ENCODE measurements at places on chromosomes 3 and 15. TPM values are rescaled to one million over a fixed set of nuclear protein-coding genes. Genes with fewer than 3 reads are reported as not detected.

DNA sequence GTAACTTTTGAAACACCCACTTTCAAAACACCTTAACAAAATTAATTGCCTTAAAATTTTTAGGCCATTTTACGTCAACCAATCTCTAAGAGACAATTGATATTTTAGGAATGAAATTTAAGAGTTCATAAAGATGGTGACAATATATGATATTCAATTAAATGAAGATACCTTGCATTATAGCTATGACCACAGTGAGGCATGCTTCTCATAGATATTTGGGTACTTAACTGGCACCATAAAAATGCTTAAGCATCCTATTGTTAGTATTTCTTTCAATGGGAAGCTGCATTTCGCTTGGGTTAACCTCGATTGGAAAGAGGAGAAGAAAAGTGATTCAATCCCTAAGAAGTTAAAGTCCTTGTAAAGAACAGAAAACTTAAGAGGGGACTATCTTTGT is 209.0 kb downstream of the GAP43 start:
- no peak for DNase-seq

DNA sequence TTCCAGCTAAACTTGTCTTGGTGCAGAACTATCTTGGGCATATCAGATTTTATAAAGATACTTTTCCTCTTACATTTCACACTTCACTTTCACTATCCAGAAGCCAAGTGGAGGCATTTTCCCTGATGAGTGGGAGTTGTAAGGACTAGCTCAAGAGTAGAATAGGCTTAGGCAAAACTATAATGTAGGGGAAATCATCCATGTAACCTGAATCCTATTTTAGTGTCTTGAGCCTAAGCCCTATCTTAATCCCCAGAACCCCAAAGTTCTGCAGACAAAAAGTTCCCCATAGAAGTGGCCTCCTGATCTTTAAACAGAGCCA is 42.2 kb upstream of the CD47 start:
- no peak for DNase-seq

DNA sequence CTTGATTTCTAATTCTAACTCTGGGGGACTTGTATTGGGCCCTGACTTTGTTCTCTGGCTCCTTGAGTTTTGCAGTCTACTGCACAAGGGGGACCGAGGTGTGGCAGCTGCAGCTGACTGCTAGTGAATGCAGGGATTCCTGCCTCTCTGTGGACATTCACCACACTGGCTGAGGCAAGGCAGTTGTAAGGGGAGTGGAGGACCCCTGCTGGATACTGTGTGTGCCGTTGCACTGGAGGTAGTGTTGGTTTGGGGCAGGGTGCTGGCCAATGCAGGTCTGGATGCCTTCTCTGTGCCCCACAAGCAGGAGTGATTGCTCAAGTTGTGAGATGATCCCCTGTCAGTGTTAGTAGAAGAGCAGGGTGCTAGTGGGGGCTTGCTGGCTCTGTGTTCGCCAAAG is 626.1 kb downstream of the SQOR start:
- DNase-seq, result no peak

DNA sequence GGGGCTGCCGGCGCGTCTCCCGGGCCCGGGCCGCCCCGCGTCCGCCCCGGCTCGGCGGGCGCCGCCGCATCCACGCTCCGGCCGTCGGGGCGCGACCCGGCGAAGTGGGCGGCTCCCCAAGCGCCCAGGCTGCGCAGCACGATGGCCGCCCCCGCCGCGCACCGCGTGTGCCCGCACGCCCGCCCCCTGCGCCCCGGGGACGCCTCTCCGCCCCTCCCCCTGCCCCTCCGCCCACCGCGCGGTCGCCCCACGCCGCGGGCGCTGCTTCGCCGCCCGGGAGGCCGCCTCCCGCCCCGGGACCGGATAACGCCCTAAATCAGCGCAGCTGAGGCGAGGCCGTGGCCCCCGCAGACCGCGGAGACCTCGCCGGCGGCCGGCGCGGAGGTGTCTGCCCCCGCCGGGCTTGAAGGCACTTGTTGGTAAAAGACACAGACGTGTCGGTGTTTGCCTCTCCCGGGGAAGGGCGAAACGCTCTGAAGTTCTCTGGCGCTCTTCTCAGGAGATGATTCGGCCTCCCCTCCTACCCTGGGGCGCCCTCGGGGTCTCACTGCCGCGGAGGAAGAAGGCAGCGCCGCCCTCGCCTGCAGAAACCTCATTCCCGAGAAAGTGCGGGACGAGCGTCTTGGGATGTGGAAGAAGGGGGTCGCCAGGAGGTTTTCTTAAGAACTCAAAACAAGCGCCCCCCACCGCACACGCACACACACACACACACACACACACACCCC is at the start of gene BNC1:
TSS of gene BNC1 (minus strand) at position 106 of the 725 bp plus-strand sequence. CDS start at position 70, 36 bp downstream.
- DNase-seq, result no peak

- DNase-seq, result no peak
Observed at GRCh38 chr3:171374260-171374659, 85.9 kb downstream of the TNIK start.

The CCR4 gene
- total RNA-seq, result 137 TPM

- DNase-seq, result peak; percentile 22
Observed at GRCh38 chr15:49145651-49146609, 9.5 kb downstream of the COPS2 start.

DNA sequence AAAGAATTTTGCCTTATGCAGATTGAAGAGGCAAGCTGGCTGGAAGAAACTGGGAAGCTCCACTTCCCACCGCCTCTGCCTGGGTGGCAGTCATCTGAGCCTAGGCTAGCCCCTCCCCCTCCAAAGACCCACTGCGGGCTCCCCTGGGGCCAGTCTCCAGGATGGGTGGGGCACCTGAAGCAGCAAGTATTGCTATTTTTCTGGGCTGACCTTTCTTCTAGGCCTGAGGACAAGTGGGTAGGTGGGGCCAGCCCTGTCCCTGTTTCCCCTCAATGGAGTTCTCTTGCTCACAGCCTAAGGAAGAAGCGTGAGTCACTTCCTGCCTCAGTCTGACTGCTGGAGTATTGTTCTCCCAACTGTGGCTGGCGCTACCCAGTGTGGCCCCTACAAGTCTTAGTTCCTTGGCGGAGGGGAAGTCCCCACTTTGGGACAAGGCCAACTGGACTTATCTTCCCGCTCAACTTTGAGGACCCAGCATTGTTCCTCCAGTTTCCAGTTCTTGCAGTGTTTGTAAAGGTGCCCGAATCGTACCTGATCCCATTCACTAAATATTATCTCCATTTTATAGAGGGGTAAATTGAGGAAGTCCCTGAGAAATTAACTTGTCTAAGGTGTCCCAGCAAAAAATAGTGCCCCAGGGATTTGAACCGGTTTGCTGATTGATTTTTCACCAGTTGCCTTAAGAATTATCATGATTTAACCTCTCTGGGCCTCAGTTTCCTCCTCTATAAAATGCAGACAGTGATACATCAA is 1.4 kb downstream of the FURIN start:
- DNase-seq, result peak; percentile 81

DNA sequence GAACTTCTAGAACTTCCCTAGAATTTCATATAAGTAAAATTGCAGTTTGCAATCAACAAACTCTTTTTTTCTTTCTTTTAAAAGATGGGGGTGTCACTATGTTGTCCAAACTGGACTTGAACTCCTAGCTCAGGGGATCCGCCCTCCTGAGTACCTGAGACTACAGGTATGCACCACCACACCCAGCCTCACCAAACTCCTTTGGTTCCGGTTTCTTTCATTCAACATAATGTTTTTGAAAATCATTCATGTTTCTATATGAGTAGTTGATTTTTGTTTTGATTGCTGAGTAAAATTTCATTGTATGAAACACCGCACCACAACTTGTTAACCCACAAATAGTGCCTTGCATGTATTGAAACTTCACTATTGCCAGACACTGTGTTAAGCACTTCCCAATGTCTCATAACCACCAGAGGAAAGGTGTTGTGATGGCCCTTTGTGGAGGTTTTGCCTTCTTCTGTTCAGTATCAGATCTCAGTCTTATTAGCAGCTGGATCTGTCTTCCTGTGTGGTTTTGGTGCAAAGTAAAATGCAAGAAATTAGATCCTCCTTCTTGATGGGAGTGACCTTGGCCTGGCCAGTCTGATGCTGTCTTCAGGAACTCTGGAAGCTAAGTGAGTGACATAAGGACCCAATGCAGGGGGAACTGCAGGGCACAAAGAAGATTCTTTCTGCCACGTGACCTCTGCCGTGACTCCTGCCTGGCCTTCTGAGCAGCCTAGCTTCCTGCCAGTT is 78.8 kb upstream of the UBE2E1 start:
- DNase-seq, result peak; percentile 24

The DPPA2 gene
- total RNA-seq, result not detected

- no peak for DNase-seq
Observed at GRCh38 chr15:69076756-69077155, 62.3 kb downstream of the NOX5 start.

DNA sequence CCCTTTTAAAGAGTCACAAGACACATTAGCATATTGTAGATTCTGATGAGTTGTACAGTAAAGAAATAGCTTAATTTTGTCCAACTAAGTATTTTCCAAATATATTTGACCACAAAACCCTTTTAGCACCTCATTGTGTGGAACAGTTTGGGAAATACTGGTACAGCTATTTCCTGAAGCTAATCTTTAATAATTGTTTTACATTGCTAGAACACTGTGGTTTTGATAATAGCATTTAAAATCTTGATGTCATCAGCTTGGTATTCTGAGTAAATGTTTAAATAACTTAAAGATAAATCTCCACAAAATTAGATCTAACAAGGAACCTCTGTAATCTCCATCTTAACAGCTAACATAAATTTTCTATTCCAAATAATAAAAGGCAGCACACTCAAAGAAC is 140.0 kb upstream of the MLF1 start:
- DNase-seq, result no peak

- DNase-seq, result no peak
Observed at GRCh38 chr3:100113723-100114412, 433 bp downstream of the FILIP1L start.

- DNase-seq, result no peak
Observed at GRCh38 chr3:124915254-124915653, 19.3 kb downstream of the MUC13 start.

DNA sequence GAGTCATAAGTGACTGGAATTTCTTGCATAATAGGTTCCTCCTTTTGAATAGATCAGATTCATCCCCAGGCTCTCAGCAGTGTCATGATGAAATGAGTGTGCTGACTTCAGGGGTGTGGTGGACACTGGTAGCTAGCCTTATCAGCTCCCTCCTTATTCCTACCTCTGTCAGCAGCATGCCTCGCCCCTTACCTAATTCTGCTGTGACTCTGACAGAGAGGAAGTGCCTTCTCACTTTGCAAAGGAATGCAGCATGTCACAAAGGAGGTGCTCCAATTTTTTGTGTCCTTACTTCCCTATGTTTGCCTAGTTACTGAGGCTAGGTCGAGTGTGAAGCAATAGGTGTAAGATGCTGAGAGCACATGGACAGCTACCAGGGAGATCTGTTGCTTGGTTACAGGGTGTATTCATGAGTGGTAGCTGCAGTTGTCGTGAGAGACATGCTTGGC is 90.6 kb downstream of the TNFAIP8L3 start:
- DNase-seq, result no peak

The EXOSC7 gene
- 62.2 TPM for total RNA-seq

The PSMD6 gene
- 109 TPM for total RNA-seq

GRCh38 chr3:59772416-59773408 is 722.9 kb upstream of the CFAP20DC start:
- DNase-seq, result peak; percentile 62

DNA sequence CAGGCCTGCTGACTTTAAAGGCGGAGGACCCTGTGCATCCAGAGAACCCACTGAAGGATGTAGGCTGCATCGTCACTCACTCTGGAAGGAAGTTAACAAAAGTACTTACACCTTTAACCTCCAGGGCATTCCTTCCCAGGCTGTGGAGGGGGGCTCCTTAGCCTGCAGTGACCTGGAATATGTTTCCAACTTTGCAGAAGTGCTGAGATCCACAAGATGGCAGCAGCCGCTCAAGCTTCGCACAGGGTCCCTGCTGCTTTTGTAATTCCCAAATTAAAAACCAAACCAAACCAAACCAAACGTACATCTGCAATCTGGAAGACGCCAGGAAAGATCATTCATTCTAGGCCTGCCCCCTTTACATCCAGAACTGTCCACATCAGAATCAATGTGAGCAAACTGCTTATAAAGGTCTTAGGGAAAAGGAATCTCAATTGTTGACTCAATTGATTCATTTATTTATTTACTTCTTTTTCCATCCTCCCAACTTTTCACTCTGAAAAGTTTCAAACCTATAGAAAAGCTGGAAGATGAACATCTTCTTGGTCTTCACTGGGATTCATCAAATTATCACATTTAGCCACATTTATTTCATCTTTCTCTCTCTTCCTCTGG is 70.5 kb upstream of the KLHL25 start:
- peak; percentile 29 for DNase-seq

DNA sequence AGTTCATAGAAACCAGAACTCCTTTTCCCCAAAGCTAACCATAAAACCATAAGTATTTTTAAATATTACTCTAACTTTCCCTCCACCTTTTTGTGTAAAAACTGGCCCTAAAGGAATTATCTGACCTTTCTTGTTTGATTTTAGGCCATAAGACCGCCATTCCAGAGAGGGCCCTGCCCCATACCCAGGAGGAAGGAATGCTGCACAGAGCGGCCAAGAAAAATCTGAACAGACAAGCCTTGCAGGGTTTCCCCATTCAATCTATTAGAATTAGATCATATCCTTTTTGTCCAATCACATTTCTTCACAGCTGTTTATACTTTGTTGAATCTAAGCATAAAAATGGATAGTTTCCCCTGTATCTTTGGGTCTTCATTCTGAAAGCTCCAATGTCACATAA is 97.1 kb downstream of the B3GALNT1 start:
- no peak for DNase-seq

The FANCD2OS gene
- total RNA-seq, result not detected

The NR2E3 gene
- not detected for total RNA-seq

DNA sequence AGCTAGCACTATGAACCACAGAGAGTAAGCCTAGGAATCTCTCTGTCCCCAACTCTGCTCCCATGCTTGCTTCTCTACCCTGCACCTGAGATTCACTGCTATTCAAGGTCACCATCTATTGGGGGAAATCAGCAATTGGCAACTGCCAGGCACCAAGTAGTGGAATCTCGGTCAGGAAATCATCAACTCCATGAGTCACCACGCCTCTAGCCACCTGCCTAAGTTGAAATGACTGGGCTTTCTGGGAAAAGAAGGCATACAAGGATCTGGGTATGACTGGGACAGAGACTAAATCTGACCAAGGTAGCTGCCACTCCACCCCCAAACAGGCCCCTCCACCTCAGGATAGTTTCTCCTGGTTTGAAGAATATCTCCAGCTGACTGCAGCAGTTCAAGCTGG is 464.1 kb upstream of the CBLB start:
- DNase-seq, result peak; percentile 86

DNA sequence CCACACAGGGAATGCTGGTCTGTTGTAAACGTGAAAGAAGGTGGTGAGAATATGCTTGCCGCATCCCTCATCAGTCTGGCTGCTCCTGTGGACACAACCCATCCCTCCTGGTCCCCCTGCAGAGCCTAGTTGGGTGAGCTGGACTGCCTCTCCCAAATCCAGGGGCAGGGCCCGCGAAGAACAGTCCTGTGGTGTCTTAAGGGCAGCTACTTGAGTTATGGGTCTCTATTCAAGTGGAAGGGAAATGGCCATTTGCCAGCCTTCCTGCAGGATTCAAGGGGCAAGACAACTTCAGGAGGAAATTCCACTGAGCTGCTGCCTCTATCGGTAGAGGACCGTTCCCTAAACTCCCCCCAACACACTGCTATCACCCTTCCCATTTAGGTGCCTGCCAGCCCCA is 98.9 kb downstream of the IQSEC1 start:
- DNase-seq, result no peak

- DNase-seq, result no peak
Observed at GRCh38 chr15:51708013-51708412, 26.7 kb downstream of the SCG3 start.
